Posterior vena cava (tissue), 2 donors: ENCODE measurements at places on chromosomes 3 and 15.
A peak's percentile ranks its signal among the peaks of the same experiment; 100 is the strongest.

DNA sequence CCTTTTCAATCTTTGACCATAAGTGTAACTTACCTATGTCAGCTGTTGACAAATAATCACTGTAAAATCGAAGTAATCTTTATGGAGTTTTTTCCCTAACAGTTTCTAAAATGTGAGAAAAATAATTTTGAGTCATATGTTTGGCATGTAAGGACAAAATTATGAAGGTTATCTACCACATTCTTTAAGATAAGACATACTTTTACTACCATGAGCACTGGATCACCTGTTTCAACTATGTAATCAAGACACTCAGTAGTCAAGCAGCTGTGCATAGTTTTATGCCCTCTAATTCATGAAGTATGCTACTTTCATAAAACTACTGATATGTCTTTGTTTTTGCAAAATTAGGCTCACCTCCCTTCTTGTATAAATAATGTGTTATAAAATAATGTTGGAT, 12.1 kb downstream of the FGF7 start:
- DNase-seq: no peak

DNA sequence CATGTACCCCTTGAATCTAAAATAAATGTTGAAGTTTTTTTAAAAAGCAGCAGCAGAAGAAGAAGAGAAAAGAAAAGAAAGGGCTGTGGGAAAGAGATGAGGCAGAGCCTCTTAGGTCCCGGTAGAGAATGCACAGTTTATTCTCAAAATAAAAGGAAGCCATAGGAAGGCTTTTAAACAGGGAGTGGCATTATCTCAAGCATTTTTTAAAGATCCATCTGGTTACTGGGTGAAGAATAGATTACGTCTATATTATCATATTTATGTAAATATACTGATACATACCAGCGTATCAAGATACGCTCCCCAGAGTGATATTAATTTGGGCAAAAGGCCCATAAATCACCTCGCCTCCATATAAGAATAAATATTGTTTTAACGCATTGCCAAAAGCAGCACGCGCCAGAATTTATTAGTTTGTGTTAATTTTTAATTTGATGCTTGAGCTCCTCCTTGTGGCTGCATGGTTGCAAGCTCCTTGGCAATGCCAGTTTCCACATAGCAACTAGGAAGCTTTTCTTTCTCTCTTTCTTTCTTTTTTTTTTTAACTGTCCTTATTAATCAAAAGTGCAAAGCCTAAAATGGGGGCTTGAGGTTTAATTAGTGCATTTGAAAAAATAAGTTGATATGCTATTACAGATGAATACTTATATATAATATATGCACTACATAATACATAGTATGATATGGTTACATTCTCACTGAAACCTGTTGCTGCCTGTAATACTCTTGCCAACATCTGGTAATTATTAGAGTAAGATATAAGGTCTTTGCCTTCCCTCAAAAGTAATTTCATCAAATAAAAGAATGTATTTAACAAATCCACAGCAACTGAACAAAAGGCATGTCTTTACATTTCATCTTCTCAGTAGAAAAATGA, 242.8 kb upstream of the UBE2E2 start:
- no peak for DNase-seq

GRCh38 chr3:37594873-37595783, 266.6 kb upstream of the CTDSPL start:
- no peak for DNase-seq

- no peak for DNase-seq
Observed at GRCh38 chr3:177569875-177570657, 372.8 kb upstream of the TBL1XR1 start.

DNA sequence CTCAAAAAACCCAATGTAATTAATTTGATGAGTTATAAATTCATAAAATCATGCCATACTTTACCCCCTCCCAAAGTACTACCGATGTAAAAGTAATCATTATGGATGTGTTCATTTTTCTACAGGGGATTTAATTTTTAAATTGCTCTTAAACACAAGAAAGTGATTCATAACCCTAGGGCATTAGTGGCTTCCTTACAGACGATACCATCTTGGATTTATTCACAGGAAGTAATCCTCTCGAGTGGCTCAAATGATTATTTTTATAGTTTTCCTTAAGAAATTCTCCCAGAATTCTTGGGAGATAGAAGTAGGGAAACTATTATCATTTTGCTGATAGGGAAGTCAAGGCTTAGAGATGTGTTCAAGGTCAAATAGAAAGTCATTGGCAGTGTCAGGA, 80.9 kb downstream of the PEX5L start:
- no peak for DNase-seq

- DNase-seq: no peak
Observed at GRCh38 chr3:152300029-152300731, 31.5 kb downstream of the MBNL1 start.

DNA sequence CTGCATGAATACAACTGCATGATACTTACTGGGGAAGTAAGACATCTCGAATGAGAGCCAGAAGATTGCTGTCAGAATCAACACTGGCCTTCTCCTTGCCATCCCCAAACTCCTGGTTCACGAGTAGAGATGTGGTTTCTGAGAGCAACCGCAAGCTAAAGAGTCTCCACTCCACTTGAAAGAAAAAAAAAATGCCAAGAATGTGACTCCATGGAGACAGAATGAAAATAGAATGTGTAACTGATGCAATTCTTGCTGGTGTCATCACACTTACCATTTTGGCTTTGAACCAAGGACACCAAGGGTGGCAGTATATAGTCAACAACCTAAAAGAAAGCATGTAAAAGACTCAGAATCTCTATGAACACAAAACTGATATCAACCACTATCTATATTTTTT, 280.4 kb downstream of the ULK4 start:
- no peak for DNase-seq

- DNase-seq: no peak
Observed at GRCh38 chr3:197561926-197562325, 6.2 kb upstream of the BDH1 start.

- DNase-seq: no peak
Observed at GRCh38 chr3:16255326-16255725, 9.4 kb downstream of the DPH3 start.

DNA sequence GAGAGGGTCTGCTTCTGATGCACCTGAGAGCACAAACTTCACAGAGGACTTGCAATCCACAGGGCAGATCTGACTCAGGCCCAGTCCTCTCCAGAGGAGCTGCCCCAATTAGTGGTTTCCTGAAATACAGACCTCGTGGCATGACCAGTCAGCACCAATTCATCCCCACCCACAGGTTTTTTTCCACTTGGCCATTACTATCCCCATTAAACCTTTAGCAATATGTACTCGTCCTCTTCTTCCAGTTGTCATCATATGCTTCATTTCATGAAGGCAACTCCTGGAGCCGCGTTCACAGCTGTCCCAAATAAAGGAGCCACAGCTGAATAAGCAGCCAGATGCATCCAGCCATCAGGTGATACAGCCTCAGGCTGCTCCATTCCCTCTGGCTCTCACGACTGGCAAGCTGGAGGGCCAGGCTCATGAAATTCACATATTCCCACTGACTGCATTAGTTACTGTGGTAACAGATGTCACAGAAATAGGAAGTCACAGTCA, 163.1 kb downstream of the FMN1 start:
- no peak for DNase-seq

DNA sequence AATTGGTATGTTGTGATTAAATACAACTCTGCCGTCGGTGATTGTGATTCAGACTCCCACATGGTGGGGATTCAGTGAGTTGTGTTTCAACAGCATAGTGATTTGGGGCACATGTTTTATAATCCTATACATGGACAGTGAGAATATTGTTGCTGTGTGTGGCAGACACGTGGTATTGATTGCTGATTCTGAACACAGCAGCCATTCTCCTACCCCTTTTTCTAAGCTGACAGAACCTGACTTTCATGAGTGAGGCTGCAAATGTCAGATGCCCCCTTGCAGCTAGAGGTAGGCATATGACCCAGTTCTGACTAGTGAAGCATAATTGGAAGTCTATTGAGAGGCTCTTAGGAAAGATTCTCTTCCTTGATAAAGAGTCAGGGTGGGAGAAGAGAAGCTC, 155.0 kb upstream of the STRIT1 start:
- no peak for DNase-seq

GRCh38 chr15:57406062-57406772, 29.9 kb downstream of the CGNL1 start:
- DNase-seq: no peak

GRCh38 chr3:138082085-138082991, 33.1 kb downstream of the DZIP1L start:
- no peak for DNase-seq

GRCh38 chr3:53880396-53881345, 1.3 kb downstream of the ACTR8 start:
- DNase-seq: no peak

GRCh38 chr3:65713016-65713415, 325.7 kb downstream of the MAGI1 start:
- no peak for DNase-seq

DNA sequence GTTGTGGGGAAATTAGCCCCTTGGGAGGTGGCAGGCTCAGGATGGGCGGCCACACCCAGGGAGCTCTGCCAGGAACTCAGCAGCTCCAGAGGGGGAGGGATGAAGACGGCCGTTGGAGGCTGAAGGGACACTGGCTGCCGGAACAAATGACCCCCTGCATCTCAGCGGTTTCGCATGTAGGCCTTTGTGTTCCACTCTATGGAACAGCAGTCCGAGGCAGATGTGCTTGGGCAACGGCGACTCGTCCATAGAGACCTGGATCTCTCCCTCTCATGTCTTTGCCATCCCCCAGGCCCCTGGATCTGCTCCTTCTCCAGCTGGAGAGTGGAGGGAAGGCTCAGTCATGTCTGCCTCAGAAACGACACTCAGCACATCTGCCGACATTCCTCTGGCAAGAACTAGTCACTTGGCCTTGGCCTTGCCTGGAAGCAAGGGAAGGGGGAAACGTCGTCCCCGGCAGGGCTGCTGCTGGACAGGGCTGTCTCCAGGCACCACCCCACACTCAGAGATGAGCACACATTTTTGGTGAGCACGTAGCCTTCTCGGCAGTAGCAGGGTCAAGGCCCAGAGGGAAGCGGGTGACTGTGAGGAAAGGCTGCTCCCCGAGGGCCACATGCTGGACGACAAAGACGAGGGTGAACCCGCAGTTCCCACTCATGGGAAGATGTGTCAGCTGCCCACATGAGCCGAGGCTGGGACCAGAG, 83.8 kb downstream of the ASB7 start:
- peak; percentile 91 for DNase-seq

- no peak for DNase-seq
Observed at GRCh38 chr3:126067959-126068358, 16.0 kb downstream of the SLC41A3 start.
